Thymus (tissue), 14 donors: ENCODE measurements at places on chromosomes 3 and 15. TPM values are rescaled to one million over a fixed set of nuclear protein-coding genes. Genes with fewer than 3 reads are reported as not detected.

- H3K27me3 ChIP-seq: no peaks in the 10 kb centered on the region
- no peak overlapping the region for H3K4me3 ChIP-seq
- H3K4me1 ChIP-seq: no peaks in the 10 kb centered on the region
- DNase-seq: no peak
Observed at GRCh38 chr3:47568901-47569300, 9.8 kb downstream of the CSPG5 start.

- DNase-seq: no peak
- H3K27me3 ChIP-seq: no peaks in the 10 kb centered on the region
- H3K4me3 ChIP-seq: no peak overlapping the region
- H3K4me1 ChIP-seq: no peaks in the 10 kb centered on the region
Observed at GRCh38 chr3:116837483-116837882, 127.9 kb downstream of the TUSC7 start.

DNA sequence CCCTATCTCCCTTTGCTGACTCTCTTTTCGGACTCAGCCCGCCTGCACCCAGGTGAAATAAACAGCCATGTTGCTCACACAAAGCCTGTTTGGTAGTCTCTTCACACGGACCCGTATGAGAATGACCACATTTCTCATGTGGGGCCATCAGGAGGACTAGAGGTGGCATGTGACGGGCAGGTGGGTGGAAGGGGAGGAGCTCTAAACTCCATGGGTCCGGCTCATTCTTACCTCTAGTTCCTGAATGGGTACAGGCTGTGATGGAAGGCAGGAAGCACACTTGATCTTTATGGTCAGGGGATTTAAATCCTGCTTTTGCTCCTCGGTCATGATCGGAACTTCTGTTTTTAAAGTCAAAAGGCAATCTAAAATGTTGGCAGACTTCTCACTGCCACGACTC lies 28.6 kb downstream of the CFAP92 start:
- H3K27me3 ChIP-seq: no peaks in the 10 kb centered on the region
- H3K36me3 ChIP-seq: peaks cover 7% of the 10 kb centered on the region
- peaks cover 4% of the 10 kb centered on the region for H3K4me1 ChIP-seq
- H3K27ac ChIP-seq: no peak overlapping the region
- no peak overlapping the region for H3K4me3 ChIP-seq

DNA sequence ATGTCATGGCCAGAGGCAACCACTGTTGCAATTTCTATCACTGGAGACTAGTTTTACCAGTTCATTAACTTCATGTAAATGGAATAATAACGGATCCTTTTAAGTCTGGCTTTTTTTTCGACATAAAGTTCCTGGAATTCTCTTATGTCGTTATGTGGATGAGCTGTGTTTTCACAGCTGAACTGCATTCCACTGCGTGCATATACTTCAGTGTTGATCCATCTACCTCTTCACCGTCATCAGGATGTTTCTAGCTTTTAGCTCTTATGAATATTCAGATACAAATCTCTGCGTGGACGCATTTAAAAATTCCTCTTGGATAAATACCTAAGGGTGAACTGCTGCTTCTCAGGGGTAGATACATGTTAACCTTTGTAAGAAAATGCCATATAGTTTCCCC lies 15.6 kb upstream of the CYFIP1 start:
- H3K4me1 ChIP-seq: no peaks in the 10 kb centered on the region
- H3K4me3 ChIP-seq: no peak overlapping the region
- no peaks in the 10 kb centered on the region for H3K27me3 ChIP-seq
- H3K36me3 ChIP-seq: peaks cover 12% of the 10 kb centered on the region
- no peak for DNase-seq
- no peak overlapping the region for H3K27ac ChIP-seq

Gene NFKBIZ
- 13.7 TPM for polyA plus RNA-seq
